Muscle of leg (tissue), 16 donors: ENCODE measurements at places on chromosomes 4 and X. TPM values are rescaled to one million over a fixed set of nuclear protein-coding genes. Genes with fewer than 3 reads are reported as not detected.

Gene GAGE12C
- total RNA-seq = not detected

Gene SLC38A5
- 4.2 TPM for total RNA-seq

GRCh38 chr4:27759611-27760575 is 899.3 kb downstream of the STIM2 start:
- peak; percentile 93 for DNase-seq

DNA sequence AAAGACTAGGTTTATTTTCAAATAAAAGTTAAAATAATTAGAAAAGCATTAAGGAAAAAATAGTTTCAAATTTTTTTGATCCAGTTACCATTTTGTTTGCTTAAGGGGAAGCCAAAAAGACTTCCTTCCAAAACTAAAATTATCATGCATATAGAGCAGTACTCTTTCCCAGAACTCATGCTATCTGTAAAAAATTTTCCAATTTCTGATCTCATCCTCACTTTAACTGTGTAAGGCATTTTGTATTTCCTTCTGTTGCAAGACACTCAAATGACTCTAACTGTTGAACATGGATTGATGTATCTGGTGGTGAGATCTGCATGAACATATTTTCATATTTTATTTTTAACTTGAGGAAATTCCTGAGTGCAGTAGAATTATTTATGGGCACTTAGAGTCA is 150.1 kb downstream of the ADAM29 start:
- DNase-seq = peak; percentile 47

DNA sequence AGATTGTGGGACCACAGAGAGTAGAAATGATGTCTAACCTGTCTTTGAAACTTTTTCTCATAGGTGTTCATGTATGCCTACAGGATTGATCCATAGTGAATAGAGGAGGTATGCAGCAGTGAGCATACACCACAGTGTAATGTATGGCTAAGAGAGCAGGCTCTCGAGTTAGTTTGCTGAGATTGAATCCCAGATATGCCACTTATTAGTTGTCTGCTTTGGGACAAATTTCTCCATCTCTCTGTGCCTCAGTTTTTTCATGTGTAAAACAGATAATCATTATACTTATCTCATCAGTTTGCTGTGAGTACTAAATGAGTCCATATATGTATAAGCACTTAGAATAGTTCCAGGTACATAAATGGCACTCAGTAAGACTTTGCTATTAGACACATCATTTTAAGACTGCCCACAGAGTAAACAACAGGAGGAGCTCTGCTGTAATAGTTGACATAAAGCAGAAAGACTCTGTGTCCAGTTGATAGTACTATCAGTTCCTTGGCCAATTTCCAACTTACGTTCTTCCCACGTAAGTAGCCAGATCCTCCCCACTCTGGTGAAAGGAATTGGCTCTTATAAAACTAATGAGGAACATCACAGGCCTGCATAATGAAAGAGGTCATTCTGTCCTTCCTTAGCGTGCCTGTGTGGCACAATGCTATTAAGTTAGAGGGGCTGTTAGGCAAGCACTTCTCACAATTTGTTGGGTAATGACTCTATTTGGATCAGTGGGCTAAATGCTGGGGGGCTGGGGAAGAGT is 20.7 kb upstream of the RNF150 start:
- no peak for DNase-seq

GRCh38 chr4:185002784-185003183 is 15.5 kb upstream of the HELT start:
- DNase-seq = no peak

DNA sequence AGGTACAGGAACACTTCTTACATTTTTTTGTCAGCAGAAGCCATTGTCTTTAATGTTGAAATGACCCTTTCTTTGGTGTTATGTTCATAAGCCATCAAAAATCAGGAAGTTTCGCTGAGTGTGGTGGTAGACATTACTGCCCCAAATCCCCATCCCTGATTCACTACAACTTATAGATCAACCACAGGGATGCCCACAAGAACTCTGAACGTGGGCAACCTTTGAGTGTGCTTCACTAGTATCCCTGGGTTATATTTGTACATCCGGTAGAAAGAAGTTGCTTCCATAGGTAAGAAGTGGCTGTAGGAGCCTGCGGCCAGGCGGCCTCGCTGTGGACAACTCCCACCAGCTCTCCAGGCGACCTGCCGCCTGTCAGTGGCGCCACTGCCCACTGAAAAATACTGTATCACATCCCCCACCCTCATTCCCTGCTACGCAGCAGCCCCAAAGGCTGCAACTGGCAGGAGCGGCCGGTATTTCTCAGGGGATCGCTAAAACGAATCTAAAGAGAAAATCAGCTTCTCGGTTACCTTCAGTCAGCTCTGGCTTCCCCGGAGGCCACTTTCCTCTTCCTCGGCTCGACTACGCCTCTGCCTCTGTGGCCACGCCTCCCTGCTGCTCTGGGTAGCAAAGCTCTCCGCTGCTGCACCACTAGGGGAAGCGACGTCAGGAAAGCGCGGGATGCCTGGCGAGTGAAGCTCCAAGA is 13.9 kb upstream of the ETDC start:
- peak; percentile 57 for DNase-seq

DNA sequence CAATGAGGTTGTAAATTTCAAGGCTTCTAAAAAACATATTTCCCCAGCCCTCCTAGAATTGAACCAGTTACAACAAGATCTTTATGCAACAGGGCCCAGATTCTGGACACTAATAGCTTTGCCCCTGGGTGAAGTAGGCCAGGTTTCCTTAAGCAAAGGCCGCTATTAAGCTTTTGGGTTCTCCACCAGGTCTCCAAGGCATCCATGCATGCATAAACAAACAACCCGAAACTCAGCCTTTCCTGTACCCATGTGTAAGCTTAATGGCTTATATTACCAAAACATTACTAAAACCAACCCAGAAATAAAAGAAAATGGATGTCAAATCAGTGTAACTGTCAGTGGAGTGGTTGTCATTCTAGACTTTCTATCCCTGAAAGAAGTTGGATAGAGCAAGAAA is 137.1 kb downstream of the ARHGAP6 start:
- DNase-seq = no peak

DNA sequence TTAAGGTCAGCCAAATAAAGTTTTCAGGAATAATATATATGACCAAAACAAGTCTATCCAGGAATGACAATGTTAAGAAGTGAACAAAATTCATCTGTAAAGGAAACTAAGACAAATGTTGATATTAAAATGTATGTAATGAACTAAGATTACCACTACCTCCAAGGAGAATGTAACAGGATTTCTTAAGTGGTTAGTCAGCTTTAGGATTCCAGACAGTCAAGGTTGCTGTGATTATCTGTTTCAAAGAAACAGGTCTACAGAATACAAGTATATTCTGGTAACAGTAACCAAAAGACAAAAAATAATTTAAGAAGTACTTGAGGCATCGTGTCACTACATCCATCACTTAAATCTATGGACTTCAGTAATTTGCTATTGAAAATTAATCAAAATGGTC is 172.8 kb downstream of the SCFD2 start:
- DNase-seq = no peak

- peak; percentile 67 for DNase-seq
These were observed 31.2 kb downstream of the PJA1 start for GRCh38 chrX:69133921-69134542.
